ENCODE measurements at places on chromosomes 5 and 9.

DNA sequence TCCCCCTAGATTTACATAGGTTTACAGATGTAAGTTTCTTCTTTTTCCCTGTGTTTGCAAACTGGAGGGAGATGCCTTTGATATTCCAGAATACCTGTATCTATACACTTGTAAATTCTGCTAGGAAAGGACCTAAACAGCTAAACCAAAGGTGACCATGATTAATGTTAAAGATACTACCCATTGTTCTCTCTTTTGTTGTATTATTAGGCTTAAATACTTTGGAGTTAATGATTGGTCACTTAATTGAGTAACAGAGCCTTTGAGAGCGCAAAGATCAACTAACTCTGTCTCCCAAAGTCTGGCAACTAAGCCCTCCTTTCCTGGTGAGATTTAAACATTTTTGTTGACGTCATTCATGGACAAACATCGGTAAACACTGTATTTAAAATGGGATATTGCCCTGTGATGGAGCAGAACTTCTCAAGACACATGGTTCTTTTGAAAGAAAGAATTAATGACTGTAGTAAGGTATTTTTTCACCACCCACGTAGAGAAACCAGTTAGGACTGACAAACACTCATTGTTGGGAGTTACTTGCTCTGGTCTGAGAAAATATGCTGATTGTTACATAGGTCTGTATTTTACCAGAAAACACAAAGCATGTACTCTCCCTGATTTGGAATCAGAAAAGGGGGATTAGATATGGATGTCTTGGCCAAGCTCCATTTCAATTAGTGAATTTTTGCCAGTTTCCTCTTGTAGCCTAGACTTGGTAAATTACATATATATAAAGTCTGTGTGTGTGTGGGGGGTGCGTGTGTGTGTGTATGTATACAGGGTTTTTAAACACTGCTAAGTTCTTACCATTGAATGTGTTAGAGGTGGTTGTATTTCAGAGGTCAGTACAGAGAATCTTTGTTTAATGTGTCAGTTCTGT is 4.6 kb downstream of the VCAN start:
- peak; percentile 77 for DNase-seq

GRCh38 chr5:85647349-85648127 is 970.2 kb upstream of the COX7C start:
- no peak for DNase-seq

GRCh38 chr9:84839541-84839940 is 170.0 kb downstream of the NTRK2 start:
- DNase-seq, result peak; percentile 81

GRCh38 chr5:132677682-132678400 is 4.1 kb downstream of the IL4 start:
- no peak for DNase-seq

DNA sequence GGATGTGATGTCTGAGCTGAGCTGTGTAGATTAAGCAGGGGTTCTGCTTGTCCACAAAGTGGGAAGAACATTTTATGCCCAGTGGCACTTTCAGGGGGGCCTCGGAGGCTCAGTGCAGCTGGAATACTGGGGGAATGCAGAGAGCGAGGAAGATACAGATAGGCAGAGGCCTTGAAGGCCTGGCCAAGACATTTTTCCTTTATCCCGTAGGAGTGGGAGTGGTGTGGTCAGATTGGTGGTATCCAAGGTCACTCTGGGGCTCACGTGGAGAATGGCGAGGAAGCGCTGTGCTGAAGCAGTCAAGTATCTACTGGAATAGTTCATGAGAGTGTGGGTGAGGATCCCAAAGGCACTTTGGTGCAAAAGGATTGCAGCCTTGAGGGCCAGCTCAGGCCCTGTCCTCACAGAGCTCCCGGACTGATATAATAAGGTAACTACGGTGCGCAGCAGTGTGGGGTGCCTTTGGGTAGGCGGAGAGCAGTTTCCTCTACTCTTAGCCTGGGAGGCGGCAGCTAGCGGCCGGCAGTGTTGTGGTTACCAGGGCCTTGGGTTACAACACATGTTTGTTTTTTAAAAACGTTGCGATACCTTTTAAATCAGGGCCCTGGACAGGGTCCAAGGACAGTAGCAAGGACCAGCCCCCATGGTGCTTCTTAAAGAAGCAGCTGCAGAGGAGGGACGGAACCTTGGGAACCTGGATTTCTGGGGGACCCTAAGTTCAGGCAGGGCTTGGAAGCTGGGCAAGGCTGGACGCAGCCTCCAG is 10.8 kb upstream of the CCDC69 start:
- DNase-seq, result no peak

DNA sequence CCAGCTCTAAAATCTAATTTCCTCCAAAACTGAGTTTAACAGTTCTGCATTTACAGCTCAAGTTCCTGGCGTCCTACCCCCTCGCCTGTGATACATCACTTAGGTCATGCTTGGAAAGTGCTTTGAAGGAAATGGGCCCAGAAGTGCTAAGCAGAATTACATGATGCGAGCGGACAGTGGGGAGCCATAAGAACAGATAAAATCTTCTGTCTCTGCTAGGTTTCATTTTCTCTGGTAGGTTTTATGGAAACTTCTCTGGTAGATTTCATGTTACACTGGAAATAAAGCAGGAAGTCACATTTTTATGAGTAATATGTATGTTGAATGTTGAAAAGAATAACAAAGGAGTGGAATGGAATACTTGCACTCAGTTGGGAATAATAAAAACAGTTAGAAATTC is 138.3 kb downstream of the ZDHHC21 start:
- DNase-seq, result no peak

- no peak for DNase-seq
Observed at GRCh38 chr9:34246453-34246852, 67.6 kb downstream of the UBAP1 start.

All from kidney glomerular epithelial cell (primary cell).